ENCODE measurements at places on chromosomes 5 and 9.
A peak's percentile ranks its signal among the peaks of the same experiment; 100 is the strongest.

- DNase-seq, result no peak
Observed at GRCh38 chr5:91311168-91311696, 71.9 kb downstream of the ARRDC3 start.

- no peak for DNase-seq
Observed at GRCh38 chr5:129459450-129459776, 685 bp upstream of the ADAMTS19 start.

- DNase-seq, result no peak
Observed at GRCh38 chr5:107736638-107737037, 65.9 kb upstream of the EFNA5 start.

GRCh38 chr9:95085861-95086563 lies 231.5 kb downstream of the FANCC start:
- no peak for DNase-seq

- no peak for DNase-seq
Observed at GRCh38 chr5:146917931-146918330, 39.4 kb upstream of the PPP2R2B start.

GRCh38 chr5:175922192-175922885 lies 45.8 kb downstream of the THOC3 start:
- DNase-seq, result no peak

DNA sequence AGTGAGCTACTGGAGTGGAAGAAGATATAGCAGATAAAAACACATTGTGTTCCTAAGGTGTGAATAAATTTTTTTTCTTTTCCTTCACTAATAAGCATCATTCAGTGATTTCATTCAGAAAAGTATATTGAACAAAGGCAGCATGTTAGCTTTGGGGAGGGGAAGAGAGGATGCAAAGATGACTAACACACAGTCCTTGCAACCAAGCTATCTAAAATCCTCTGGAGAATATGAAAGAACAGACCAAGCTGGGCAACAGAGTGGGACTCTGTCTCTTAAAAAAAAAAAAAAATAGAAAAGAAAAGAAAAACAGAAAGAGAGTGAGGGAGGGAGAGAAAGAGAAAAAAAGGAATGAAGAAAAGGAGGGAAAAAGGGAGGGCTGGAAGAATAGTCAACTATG lies 22.3 kb upstream of the OMD start:
- no peak for DNase-seq

GRCh38 chr9:83956086-83956435 lies 24.0 kb downstream of the HNRNPK start:
- peak; percentile 51 for DNase-seq

DNA sequence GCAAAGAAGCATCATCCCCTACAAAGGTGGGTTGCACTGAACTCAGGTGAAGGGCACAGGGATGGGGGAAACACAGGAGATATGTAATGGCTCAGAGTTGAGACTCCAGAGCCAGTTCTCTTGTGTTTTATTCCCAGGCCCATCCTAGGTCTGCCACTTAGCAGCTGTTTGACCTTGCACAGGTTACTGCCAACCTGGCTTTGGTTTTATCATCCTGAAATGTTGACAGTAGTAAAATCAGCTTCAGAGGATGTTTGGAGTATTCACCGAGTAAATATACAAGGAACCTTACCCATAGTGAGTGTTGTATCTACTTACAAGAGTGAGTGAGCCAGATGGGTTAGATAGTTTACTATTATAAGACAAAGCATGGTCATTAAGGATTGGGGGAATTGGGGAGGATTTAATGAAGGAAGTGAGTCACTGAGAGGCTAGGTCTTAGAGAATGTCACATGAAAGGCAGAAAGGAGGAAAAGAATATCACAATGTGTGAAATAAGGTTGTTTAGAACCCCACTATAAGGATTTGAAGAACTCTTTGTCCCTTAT lies 141.3 kb downstream of the MAN2A1 start:
- DNase-seq, result no peak

DNA sequence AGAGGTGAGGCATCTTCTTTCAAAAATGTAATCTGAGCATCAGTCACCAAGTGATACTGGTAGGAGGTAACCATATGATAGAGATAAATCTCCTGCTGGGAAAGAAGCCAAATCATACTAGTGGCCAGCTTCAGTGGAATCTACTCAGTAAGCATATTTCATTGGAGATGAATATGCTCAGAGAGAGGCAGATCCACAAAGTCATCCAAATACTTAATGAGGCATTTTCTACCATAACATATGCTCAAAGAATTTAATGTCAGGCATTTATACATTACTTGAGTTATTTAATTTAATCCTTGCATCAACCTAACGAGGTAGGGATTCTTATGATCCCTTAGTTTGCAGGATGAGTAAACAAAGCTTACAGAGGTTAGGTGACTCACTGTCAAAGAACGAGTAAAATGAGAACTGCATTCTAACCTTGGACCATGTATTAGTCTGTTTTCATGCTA lies 50.9 kb upstream of the DMRTA1 start:
- no peak for DNase-seq

DNA sequence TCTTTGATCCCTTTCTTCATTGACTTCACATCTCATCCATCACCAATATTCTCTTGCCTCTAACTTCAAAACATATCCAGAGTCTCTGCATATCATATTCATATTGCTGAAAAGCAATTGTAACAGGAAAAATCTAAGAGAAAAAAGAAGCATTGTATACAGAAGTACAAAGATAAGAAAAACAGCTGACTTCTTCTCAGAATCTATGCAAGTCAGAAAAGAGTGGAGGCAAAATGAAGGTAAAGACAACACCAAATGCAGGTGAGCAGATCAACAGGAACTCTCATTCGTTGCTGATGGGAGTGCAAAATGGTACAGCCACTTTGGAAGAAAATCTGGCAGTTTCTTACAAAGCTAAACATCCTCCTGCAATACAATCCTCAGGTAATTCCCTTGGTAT lies 155.6 kb downstream of the PHF2 start:
- DNase-seq, result no peak

DNA sequence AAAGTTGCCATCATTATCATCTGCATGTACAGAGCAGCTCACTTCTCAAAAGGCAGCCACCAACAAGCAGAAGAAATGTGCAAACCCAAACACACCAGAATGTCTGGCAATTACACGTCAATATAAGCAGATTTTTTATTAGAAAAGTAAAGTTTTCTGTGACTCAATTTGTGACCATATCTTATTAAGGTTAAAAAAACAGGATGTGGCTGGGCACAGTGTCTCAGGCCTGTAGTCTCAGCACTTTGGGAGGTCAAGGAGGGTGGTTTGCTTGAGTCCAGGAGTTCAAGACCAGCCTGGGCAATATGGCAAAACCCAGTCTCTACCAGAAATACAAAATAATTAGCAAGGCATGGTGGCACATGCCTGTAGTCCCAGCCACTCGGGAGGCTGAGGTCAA lies 176.7 kb downstream of the FANCC start:
- DNase-seq, result no peak

DNA sequence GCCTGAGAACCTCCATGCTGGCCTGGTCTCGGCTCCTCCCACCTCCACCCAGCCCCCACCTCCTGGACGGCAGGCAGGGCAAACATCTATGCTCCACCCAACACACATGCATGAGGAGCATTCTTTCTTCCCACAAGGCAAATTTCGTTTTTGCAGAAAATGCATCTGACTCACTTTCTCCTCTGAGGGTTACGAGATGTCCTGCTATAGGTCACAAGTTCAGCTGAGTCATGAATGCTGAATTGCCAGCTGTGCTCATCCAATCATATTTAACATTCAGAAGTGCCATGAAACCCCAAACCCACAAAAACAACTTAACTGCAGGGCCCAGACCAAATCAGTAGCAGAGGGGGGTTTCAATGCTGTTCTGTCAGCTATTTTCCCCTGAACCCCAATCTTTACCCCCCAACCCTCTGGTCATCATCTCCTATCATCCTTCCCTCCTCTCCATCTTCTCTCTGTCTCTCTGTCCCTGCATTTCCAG lies 39.0 kb upstream of the OSMR start:
- no peak for DNase-seq

- DNase-seq, result no peak
Observed at GRCh38 chr5:72619251-72619650, 112.0 kb upstream of the ZNF366 start.

GRCh38 chr5:60206234-60206633 lies 312.7 kb upstream of the PDE4D start:
- no peak for DNase-seq

GRCh38 chr9:21964925-21965385 lies 29.2 kb downstream of the CDKN2A start:
- peak; percentile 69 for DNase-seq

GRCh38 chr5:61943713-61944112 lies 362.3 kb upstream of the KIF2A start:
- no peak for DNase-seq

DNA sequence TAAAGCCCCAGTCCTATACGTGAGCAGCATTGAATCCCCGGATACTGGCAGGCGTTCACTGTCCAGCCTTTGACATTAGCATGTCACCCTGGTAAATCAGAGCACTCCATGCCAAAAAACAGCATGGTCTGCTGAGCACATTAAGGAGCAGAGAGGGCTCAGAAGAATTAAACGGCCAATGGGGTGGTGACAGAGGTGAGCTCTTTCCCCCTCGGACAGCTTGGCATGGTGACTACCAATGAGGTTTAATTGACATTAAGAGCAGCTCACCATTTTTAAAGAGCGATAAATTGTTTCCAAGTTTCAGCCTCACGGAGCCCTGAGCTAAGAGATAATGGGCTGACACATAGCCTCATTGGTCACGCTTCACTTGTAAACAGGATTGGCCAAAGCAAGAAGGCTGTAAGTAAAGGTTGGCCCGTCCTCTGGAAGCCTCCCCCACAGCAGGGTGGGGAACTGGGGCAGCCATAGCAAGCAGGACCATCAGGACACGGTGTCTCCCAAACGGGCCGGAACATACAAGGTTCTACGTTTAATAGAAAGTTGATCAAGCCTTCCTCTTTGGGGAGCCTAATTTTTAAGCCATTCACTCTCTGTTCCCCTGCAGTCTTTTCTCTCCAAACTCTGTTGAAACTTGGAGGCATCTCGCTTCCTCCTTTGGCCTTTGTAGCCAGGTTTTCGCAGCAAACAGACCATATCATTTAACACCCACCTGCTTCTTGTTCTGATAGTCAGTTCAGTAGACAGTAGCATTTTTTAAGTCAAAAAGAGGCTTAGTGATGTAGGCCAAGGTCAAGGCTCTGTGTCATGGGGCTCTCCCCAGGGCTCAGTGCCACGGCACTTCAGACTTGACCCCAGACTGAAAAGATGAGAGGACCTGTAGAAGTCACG lies 25.9 kb downstream of the QRFP start:
- no peak for DNase-seq

DNA sequence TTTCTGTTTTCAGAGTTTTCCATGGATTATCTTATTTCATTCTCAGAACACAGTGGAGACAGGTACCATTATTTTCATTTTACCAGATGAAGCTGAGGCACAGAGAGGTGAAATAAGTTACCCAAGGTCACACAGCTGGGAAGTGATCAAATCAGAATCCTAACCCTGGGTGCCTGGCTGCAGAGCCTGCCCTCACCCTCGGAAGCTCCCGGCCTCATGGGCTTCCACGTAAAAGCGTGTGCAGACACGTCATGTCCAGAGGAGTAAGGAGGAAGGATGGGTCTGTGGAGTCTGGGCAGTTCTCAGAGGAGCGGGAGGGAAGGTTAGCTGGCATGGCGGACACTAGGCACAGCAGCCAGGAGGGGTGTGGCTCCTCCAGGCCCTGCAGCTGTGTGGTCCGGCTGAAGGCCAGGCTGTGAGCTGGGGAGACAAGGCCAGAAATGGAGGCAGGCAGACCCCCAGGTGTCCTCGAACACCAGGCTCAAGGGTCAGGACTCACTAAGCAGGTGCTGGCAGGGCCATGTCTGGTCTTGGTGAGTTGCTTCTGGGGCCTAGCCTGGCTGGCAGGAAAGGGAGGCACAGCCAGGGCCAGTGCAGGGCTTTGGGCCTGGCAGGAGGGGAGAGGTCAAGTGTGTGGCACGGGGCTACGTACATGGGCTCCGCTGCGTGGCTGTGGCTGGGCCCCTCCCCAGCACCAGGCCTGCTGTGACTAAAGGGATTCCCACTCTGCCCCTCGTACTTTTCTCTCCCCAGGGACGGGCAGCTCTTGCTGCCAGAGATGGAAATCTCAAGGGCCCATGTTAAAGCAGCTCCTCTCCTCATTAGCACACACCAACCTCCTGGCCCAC lies 5.6 kb downstream of the TBC1D9B start:
- no peak for DNase-seq

GRCh38 chr5:167725741-167726140 lies 565.7 kb upstream of the WWC1 start:
- no peak for DNase-seq

DNA sequence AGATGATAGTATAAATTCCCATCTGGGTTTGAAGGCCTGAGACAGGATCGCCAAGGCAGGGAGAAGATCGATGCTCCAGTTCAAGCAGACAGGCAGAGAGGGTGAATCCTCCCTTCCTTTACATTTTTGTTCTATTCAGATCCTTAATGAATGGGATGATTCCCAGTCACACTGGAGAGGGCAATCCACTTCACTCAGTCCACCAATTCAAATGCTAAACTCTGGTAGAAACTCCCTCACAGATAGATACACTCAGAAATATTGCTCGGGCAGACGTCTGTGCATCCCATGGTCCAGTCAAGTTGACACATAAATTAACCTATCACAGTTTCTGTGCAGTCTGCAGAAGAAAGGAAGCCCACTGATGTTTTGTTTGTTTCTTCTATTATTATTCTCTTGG lies 193.1 kb upstream of the ZNF462 start:
- DNase-seq, result no peak

DNA sequence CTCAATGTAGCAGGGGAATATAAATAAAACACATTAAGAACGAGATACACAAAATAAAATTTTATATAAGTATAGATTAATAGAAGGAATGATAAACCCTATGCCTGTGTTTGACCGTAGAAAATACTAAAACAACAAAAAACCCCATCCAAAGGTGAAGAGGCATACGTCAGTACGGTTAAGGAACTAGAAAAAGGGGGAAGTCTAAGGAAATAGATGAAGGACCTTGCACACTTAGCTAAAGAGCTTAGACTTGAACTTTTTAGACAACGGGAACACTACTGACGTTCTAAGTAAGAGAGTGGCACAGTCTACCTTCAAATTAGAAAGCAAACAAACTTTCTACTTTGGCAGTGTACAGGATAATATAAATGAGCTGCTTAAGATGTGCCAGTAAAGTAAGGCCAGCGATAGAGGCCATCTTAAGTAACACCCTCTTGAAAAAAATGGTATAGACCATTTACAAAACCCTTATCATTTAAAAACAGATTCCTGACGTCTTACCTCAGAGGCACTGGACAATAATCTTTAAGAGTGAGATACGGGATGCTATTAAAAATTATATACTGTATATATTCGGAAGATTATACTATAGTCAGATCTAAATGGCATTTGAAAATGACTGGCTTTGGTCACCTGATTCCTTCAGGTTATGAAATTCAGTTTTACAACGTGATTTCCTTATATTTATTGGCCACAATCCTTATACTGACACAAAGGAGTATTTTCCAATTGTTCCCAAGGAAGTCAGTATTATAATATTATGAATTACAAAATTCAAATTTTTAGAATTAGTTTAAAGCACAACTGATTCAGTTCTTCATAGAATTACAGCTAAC lies 8.5 kb downstream of the PANK3 start:
- DNase-seq, result no peak
